ENCODE measurements at places on chromosomes 1 and 21. TPM values are rescaled to one million over a fixed set of nuclear protein-coding genes. Genes with fewer than 3 reads are reported as not detected.

Gene C1orf185
- total RNA-seq = not detected

Gene FAM163A
- total RNA-seq = not detected

Gene NTMT2
- total RNA-seq = not detected

Gene CCDC17
- 1.5 TPM for total RNA-seq

Gene TRAF5
- 11.7 TPM for total RNA-seq

Gene AMIGO1
- total RNA-seq = 2.1 TPM

Gene SLC41A1
- total RNA-seq = 30.3 TPM

Gene IVL
- not detected for total RNA-seq

Gene ST6GALNAC3
- 0.11 TPM for total RNA-seq

Gene ILF2
- total RNA-seq = 165 TPM

Gene C1orf87
- total RNA-seq = not detected

Gene C8B
- total RNA-seq = not detected

Gene SLFNL1
- 0.43 TPM for total RNA-seq

Gene ADAMTS1
- total RNA-seq = 560 TPM

Gene ENO1
- total RNA-seq = 2,631 TPM

Gene FGR
- total RNA-seq = 0.13 TPM

Gene RHCE
- total RNA-seq = 1.4 TPM

Gene LORICRIN
- total RNA-seq = not detected

Gene ASAP3
- total RNA-seq = 127 TPM

Gene PCSK9
- 0.86 TPM for total RNA-seq

Gene PLA2G4A
- total RNA-seq = 29.3 TPM

Gene MPZ
- 1.8 TPM for total RNA-seq

Gene FCER1G
- total RNA-seq = not detected

Gene OR2M3
- total RNA-seq = not detected

Gene PGLYRP4
- total RNA-seq = not detected

Gene FAM72C
- 0.13 TPM for total RNA-seq

Gene VHLL
- total RNA-seq = 0.22 TPM

Gene UBASH3A
- not detected for total RNA-seq

Gene VAV3
- total RNA-seq = 1.2 TPM

Gene IL20
- total RNA-seq = not detected

Gene BROX
- 93.4 TPM for total RNA-seq

Gene KRTAP21-3
- total RNA-seq = not detected

Gene ZBED6
- total RNA-seq = 40.0 TPM

Gene PALMD
- 38.3 TPM for total RNA-seq

Gene GFI1
- under 0.01 TPM for total RNA-seq

Gene GPR61
- under 0.01 TPM for total RNA-seq

Gene FUBP1
- 107 TPM for total RNA-seq

Gene NUP210L
- 0.86 TPM for total RNA-seq

Gene C1orf50
- 6.4 TPM for total RNA-seq

Gene SERPINC1
- total RNA-seq = not detected

Gene SPRR2A
- total RNA-seq = not detected

Gene CD52
- total RNA-seq = not detected

Gene ALPL
- total RNA-seq = 15.7 TPM

Gene HAO2
- total RNA-seq = not detected

Gene RGS2
- total RNA-seq = 5.0 TPM

Gene CFH
- total RNA-seq = 185 TPM

Gene MAB21L3
- total RNA-seq = 0.26 TPM

Gene CYB561D1
- total RNA-seq = 8.0 TPM

Gene C4BPB
- not detected for total RNA-seq

Gene SLC30A2
- total RNA-seq = not detected
